Osteocyte (in vitro differentiated cells): ENCODE measurements at places on chromosomes 7 and 10. TPM values are rescaled to one million over a fixed set of nuclear protein-coding genes. Genes with fewer than 3 reads are reported as not detected.

The SLC13A1 gene
- not detected in 2 replicates for total RNA-seq

The LRRC72 gene
- total RNA-seq, result not detected in 2 replicates

The PPP1R3A gene
- not detected in 2 replicates for total RNA-seq

The GIMAP5 gene
- not detected in 2 replicates for total RNA-seq

The DOCK1 gene
- total RNA-seq, result 66.3 and 68.7 TPM in 2 replicates

The LRRD1 gene
- 0.39 TPM in 1 of 2 replicates, not detected in the other for total RNA-seq

The NRBF2 gene
- 21.5 and 23.1 TPM in 2 replicates for total RNA-seq

The IPMK gene
- total RNA-seq, result 5.3 and 5.9 TPM in 2 replicates
